ENCODE measurements at places on chromosomes 11 and 22. TPM values are rescaled to one million over a fixed set of nuclear protein-coding genes. Genes with fewer than 3 reads are reported as not detected.
A peak's percentile ranks its signal among the peaks of the same experiment; 100 is the strongest.

DNA sequence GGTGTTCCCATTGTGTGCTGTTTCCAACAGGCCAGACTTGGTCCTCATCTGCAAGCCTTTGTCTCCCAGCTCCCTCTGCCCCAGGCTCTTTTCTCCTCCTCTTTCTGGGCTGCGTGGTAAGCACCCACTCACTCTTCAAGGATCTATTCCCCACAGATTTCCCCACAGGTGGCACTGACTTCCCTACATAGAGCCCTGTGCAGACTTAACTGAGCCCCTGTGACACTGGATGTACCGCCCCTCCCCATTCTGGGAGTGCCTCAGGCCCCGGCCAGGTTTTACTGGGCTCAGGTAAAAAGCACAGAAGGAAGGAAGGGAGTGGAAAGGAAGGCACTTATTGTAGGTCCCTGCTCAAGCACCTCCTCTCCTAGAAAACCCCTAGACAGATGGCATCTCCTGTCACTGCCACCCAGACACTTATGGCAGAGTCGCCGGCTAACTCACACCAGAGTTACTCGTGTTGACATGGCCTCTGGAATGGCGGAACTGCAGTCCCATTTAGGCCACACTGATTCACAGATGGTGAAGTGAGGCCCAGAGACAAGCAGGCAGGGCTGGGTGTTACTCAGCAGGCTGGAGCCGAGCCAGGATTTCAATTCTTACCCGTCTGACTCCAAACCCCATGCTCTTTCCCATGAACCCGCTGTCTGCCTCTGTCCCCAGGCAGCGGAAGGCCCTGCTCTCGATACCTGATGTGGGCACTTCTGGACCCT, 47.2 kb downstream of the LRRC32 start:
- DNase-seq: no peak

DNA sequence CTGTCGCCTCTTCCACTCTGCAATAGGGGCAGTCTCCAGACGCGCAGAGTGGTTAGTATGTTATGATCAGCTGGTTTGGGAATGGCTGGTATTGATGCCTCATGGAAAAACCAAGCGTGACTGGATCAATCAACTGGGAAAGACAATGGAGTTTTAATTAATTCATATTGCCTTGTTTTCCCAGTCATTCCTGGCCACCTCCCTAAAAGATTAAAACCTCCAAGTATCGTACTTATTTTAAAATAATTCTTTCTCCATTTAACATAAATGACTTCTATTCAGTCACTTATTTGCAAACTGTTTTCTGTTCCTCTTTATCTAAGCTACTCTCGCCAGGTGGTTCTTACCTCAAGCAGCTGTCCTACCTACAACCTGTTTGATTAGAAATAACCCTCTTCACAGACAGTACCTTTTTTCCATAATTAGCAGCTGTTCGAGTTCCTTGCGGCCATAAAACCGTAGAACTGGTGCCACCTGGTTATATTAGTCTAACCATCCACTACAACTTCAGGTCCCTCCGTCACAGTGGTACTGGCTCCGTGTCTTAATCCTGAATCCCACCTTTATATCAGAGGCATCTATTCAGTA, 898 bp downstream of the ZNF215 start:
- DNase-seq: no peak

DNA sequence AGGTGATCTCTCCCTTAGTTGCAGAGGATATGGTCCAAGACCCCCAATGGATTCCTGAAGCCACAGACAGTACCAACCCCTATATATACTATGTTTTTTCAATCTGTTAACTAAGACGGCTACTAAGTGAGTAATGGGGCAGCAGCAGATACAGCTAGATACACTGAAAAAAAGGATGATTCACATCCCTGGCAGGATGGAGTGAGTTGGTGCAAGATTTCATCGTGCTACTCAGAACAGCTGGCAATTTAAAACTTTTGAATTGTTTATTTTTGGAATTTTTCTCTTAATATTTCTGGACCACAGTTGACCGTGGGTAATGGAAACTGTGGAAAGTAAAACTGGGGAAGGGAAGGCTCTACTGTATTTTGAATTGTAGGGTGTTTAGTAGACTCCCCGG, 17.0 kb upstream of the TMEM218 start:
- DNase-seq: no peak

DNA sequence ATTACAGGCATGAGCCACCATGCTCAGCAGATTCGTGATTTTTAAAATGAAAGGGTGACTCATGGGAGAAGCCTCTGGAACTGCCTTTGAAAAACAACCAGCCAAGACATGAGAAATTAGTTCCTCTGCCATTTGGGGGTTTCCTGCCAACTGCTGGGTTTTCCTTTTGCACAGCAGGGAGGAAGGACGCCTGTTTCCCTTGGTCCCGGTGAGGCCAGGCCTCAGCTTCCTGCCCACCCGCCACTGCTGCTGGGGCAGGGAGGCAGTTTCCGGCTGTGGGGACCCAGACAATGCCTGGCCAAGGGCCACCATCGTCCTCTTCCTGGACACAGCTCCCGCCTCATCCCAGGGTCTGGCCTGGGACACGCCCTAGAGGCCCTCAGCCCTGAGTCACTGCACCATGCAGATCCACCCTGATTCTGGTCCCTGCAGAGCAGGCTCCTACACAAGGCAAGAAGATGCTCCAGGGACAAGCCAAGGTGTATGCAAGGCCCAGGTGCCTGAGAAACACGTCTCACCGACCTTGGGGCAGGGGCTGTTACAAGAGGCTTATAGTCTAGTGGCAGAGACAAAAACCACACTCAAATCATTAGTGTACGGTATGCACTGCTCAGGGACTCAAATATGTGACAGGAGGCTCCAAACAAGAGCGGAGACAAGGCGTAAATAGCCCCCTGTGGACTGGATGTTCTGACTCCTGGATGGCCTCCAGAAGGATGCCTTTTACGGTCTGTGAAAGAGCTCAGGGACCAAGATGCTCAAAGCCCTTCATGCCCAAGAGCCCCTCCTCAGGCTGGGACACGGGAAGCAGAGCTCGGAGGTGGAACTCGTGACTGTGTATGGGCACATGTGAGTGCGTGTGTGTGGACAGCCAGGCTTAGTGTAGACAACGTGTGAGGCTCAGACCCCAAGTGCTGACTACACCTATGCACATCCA, 10.0 kb downstream of the PPM1F start:
- no peak for DNase-seq

DNA sequence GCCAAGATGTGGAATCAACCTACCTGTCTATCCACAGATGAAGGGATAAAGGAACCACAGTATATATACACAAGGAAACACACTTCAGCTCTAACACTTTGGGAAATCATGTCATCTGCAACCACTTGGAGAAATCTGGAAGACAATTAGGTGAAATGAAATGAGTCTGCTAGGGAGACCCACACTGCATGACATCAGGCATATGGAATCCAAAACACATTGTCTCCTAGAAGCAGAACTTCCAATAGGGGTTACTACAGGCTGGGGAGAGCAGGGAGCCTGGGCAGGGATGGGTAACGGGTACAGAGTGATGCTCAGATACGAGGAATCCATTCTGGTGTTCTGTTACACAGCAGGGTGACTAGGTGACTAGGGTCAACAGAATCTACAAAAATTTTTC, 18.3 kb downstream of the RGL4 start:
- DNase-seq: no peak

DNA sequence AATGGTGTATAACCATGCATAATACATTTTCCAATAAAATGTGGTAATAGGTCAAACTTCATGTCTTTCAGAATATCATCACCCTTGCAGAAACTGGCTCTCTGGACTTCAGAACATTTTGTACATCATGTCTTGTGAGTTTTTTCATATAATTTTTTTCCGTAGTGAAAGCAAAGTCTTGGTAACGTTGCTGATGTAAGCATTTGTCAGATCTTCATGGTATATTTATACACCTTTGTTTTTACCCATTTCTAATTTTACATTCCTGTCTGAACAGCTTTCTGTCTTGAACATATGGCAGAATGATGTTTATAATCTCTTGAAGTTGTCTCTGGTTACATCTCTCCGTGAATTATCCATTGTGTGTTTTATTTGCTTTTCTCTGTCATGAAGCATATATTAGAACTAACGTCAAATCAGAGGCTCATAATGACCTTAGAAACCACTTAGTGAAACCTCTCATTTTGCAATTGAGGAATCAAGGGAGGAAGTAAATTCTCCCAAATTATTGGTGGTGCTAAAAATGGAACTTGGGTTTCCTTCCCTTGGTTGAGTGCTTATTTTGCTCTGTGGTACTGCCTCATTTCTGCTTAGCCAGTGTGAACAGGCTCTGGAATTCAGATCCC, 37.4 kb downstream of the CSRP3 start:
- DNase-seq: no peak

DNA sequence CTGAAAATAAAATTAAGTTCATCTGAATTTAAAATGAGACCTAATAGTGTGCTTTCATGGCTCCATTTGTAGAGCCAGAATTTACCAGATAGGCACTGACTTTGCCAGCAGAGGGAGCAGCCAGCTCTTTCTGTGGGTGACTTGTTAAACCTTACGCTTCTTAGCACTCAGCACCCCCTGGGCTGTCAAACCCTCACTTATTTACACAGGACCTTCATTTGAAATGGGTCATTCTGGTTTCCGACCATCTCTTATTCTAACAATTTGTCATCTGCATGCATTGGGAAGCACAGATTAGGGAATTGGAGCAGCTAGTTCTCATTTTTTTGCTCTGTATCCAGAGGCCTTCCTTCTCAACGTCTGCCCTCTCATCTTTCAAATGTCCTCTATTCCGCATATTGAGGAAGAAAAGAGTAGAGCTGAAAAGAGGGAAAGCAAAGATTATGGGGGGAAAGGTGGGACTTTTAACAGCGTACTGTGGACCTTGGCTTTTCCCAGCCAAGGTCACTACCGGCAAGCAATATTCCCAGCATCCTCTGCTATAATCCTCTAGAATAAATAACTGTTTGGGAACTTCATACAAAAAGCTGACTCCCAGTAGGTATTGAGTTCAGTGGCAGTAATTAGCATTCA, 3.1 kb downstream of the ASRGL1 start:
- DNase-seq: no peak

GRCh38 chr11:75465701-75466531, 32.9 kb upstream of the KLHL35 start:
- DNase-seq: peak; percentile 43

- no peak for DNase-seq
Measured at GRCh38 chr11:9645881-9646280, 18.0 kb upstream of the SWAP70 start.

- no peak for DNase-seq
Measured at GRCh38 chr11:119347242-119347641, 737 bp upstream of the MFRP start.

GRCh38 chr11:962688-963087, 37.0 kb downstream of the AP2A2 start:
- no peak for DNase-seq

- DNase-seq: no peak
Measured at GRCh38 chr11:88402784-88403183, 65.2 kb upstream of the CTSC start.

The OVCH2 gene
- 6.9 TPM for polyA plus RNA-seq

The NLRP10 gene
- polyA plus RNA-seq: not detected

The TNKS1BP1 gene
- 63.9 TPM for polyA plus RNA-seq

The OR5T2 gene
- not detected for polyA plus RNA-seq

The YWHAH gene
- 124 TPM for polyA plus RNA-seq

The MMP27 gene
- not detected for polyA plus RNA-seq

The MPPED2 gene
- 25.6 TPM for polyA plus RNA-seq

All from right renal pelvis (tissue), 4 donors.